ENCODE measurements at places on chromosomes 11 and 22.

DNA sequence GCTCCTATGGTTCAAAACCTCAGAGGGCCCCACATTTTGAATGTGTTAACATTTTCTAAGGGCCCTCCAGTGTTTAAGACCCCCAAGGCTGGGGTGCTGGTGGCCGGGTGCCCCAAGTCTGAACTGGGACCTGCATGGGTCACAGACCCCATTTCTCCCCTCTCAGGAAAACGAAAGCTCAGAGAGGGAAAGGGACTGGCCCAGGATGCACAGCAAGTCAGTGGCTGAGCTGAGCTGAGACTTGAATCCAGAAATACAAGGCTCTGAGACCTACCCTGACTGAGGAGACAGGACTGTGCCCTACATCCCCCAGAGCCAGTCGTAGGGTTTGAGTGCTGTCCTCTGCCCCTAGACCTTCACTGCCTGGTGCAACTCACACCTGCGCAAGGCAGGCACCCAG, 4.2 kb downstream of the ACTN3 start:
- DNase-seq: no peak

DNA sequence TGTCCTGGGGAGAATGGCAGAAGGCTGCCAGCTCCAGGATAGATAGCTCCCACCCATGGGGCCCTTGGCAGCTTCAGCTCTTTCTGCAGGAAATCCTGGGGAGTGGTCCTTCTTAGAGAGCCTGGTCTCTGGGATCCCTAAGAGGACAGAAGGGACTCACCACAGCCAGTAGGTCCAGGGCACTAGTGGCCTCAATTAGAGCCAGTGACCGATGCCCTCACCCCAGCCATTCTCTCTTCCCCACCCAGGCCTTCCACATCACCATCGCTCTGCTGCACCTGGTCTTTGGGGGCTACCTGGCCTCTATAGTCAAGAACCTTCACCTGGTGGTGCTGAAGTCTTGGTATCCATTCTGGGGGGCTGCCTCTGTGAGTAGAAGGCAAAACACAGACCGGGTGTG, 5.6 kb downstream of the MS4A10 start:
- no peak for DNase-seq

DNA sequence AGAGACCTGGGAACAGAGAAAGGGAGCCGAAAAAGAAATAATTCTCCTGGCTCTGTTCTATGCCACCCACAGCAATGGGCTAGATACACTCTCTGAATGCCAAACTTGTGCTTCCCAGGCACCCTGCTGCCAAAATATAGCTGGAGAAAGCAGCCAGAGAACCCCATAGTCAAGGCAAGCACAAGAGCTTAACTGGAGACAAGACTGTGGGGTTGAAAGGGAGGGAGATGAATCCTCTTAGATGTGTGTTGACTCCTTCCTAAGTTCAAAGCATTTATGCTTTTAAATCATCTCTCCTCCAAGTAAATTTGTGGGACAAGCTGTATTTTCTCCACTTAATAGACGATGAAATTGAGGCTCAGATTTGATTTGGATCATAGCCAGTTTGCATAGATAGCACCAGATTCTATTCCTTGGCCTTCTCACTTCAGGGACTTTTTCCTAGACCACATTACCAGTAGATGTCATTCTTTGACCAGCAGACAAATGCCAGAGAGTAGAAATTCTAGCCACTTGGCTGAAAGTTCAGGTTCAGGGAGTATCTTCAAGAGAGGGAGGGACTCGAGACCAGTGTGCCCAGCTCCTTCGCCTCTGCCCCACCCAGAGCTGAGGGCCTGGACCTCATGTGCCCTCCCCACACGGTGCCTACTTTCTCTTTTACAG, 16.5 kb upstream of the ETS1 start:
- no peak for DNase-seq

- DNase-seq: no peak
Measured at GRCh38 chr11:70322666-70323065, 52.2 kb downstream of the PPFIA1 start.
